Kidney glomerular epithelial cell (primary cell): ENCODE measurements at places on chromosomes 1 and 21.
A peak's percentile ranks its signal among the peaks of the same experiment; 100 is the strongest.

DNA sequence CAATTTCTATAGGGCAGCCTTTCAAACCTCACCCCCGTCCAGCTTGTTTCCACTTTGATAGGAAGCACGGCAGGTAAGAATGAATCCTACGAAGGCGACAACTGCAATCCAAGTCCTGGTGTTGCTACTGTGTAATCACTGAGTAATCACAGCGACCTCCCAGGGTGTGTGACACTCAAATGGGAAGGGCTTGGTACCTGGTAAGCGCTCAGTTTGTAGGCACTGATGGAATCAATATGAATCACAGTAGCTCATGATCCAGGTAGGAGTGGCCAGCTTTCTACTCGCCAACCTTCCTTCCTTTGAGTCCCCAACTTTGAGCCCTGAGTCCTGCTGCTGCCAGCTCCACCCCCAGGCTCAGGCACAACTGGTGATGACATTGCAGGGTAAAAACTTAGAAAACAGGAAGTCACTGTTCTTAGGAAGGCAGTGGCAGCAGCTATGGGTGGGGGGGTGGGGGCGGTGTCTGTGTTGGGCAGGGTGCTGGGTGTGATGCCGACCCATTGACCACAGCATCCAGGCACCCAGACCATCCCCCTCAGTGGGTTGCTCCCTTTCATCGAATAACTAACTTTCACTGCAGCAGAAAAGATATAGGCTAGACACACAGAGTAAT is 70.7 kb downstream of the CD247 start:
- DNase-seq = no peak

GRCh38 chr1:18041685-18042355 is 65.8 kb upstream of the IGSF21 start:
- no peak for DNase-seq

- peak; percentile 89 for DNase-seq
These were observed at the start of gene FAM20B for GRCh38 chr1:179025125-179025974. TSS of gene FAM20B (plus strand) at chr1:179025894. CDS start at chr1:179043848, 17,954 bp downstream.

DNA sequence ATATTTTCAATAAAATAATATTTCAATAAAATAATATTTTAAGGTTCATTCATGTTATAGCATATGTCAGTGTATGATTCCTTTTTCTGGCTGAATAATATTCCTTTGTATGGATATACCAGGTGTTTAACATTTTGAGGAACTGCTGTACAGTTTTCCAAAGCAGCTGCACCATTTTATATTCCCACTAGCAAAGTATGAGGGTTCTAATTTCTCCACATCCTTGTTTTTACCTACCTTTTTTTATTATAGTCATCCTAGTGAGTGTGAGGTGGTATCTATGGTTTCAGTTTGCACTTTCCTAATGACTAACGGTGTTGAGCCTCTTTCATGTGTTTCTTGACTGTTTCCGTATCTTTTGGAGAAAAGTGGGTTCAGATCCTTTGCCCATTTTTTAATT is 5.2 kb downstream of the DEGS1 start:
- no peak for DNase-seq

DNA sequence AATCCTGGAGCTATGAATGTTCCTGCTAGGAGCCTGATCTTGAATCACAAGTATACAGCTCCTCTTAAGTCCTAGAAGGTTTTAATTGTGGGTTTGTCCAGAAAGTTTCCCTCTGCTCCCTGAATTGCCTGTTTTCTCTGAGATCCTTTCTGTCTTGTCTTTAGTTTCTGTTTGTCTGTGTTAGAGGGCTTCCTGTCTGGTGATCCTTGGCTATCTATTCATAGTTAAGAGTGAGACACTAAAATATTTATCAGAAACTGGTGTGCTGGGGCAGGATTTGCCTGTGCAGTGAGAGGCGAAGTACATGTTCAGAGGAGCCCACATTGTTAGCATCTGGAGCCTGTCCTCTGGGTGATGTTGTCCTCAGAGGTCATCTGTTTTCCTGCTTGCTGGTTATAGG is 45.4 kb downstream of the ETS2 start:
- no peak for DNase-seq

- DNase-seq = no peak
These were observed 1.5 kb downstream of the B4GALT2 start for GRCh38 chr1:43980255-43981134.

DNA sequence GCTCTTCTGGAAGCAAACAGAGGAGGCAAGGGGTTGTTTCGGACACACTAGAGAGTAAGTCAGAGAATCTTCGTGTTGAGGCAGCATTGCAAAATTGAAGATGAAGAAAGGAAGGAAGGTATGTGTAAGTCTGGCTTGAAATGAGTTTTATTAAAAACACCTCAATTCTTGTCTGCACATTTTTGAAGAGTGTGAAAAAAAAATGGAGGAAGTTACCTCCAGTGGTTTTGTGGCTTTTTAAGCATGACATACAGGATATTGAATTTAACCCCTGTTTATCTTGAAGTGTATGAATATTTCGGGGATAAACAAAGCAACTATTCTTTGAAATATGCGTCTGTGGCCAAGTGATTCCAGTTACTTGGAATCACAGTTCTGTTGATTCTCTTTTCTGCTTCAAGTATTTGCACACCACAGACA is 203.2 kb upstream of the SGIP1 start:
- DNase-seq = peak; percentile 9

- DNase-seq = no peak
These were observed 49.8 kb downstream of the COLGALT2 start for GRCh38 chr1:183987593-183988318.
